ENCODE measurements at places on chromosomes 11 and 22.

DNA sequence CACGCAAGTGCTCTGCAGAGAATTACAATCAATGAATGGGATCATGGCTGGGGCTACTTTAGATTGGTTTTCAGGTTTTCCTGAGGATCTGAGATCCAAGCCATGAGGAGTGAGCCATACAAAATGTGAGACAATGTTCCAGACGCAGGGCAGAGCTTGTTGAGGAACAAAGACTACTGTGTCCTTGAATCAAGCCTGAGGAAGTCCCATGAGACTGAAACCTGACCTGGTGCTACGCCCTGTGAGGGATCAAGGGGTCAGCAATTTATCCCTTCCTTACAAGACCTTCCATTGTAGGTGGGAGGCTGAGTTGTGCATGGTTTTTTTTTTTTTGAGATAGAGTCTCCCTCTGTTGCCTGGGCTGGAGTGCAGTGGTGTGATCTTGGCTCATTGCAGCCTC, 2.1 kb downstream of the INCENP start:
- H3K4me1 ChIP-seq: peaks cover 6% of the 10 kb centered on the region
- DNase-seq: no peak
- peaks cover 4% of the 10 kb centered on the region for H3K36me3 ChIP-seq
- H3K27me3 ChIP-seq: no peaks in the 10 kb centered on the region
- H3K27ac ChIP-seq: no peak overlapping the region

- H3K4me1 ChIP-seq: no peaks in the 10 kb centered on the region
- DNase-seq: no peak
- H3K36me3 ChIP-seq: 0 out of 2 replicates have a peak, but pooled peaks cover 4% of the 10 kb centered on the region
- no peak overlapping the region for H3K27ac ChIP-seq
Measured at GRCh38 chr11:3786781-3787428, 10.4 kb downstream of the NUP98 start.

GRCh38 chr11:119361941-119362725, 15.6 kb upstream of the MFRP start:
- H3K27ac ChIP-seq: no peak overlapping the region
- no peaks in the 10 kb centered on the region for H3K36me3 ChIP-seq

DNA sequence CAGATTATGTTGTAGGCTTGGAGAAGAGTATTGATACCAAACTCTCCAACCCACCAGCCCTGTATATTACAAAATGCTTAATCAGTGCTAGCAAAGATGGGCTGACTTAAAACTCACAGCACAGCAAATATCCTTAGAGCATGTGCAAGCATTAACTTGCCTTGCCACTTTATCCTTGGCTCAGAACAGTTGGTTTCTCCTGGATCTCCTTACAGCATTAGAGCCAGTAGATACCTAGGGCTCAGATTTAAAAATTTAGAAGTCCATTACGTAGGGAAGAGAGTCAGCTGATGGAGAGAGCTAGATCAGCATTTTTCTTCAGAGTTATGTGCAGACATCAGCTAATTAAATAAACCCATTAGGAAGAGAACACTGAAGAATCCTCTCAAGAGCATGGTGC, 198.5 kb upstream of the ZBED5 start:
- no peaks in the 10 kb centered on the region for H3K36me3 ChIP-seq
- no peak overlapping the region for H3K4me3 ChIP-seq
- no peaks in the 10 kb centered on the region for H3K27me3 ChIP-seq
- DNase-seq: no peak

DNA sequence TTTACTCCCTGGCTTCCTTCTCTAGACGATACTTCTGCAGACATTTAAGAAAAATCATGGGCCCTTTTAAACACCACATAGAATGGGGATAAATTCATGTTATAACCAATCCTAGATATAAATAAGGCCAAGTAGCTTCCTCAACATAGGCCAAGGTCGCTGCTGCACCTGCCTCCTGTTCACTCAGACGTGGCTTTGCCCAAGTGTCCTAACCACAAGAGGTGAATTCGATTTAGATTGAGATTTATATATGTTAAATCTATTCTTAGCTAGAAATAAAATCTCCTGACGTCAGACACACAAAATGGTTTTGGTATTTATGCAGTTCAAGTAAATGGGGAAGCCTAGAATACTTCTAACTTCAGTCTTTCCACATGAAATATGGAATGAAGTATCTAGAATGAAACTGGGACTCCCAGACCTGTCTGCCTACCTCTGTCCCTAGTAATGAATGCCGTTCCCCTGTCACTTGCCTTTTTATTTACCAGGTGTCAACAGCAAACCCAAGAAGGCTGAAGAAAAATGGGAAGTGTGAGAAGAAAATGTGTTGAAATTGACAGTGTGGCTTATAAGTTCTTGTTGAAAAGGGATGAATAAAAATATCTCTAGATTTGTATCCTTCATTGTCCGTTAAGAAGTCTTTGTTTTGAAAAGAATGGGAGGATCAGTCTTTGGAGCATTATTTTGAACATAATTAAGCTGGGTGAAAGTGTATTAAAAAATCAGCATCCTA, 131.8 kb downstream of the HIPK3 start:
- H3K27ac ChIP-seq: no peak overlapping the region
- peak overlapping the region; percentile 41 for H3K4me3 ChIP-seq
- no peaks in the 10 kb centered on the region for H3K27me3 ChIP-seq

DNA sequence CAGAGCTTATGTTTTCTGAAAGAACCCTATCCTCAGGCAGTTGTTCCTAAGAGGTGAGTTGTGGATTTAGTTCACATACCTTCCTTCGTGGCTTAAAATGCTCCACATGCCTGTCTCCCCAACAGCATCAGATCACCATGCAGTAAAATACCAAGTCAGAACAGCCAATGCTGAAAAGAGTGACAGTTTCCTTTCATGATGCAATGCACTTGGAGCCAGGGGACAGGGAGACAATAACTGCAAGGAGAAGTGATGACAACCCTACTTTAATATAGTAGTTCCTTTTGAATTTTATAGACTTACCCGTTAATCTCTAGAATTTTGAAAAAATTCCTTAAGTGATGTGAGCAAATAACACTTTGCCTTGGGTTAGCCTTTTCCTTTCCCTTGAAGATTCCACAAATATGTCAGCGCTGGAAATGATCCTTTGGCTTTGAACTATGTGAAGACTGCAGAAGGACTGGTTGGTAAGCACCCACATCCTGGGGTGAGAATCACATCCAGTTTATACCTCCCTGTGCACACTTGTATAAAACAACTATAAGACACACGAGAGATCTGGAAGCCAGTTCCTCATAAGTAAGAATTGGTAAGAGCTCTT, 71.2 kb downstream of the PIWIL4 start:
- DNase-seq: no peak
- no peak overlapping the region for H3K4me3 ChIP-seq

DNA sequence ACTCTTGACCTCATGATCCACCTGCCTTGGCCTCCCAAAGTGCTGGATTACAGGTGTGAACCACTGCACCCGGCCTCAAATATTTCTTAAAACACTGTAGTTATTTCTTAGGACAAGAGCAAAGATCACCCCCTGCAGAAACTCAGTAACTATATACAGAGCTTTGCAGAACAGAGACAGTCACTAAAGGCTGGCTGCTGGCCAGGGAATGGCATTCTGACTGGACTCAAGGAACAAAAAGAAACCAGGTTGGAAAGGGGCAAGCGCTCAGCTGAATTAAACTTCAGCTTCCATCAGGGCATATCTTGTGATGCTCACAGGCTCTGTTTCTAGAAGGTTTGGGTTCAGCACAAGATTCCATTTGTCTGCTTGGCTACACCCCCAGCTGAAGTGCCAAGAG, 95.8 kb downstream of the ADAMTS15 start:
- no peaks in the 10 kb centered on the region for H3K27me3 ChIP-seq
- H3K4me1 ChIP-seq: no peaks in the 10 kb centered on the region
- no peak for DNase-seq
- H3K36me3 ChIP-seq: no peaks in the 10 kb centered on the region
- H3K4me3 ChIP-seq: no peak overlapping the region

GRCh38 chr11:26105762-26106423, 226.0 kb upstream of the ANO3 start:
- H3K4me3 ChIP-seq: no peak overlapping the region
- DNase-seq: peak; percentile 36
- no peaks in the 10 kb centered on the region for H3K27me3 ChIP-seq
- H3K27ac ChIP-seq: peak overlapping the region; percentile 56
- H3K4me1 ChIP-seq: peaks cover 46% of the 10 kb centered on the region

GRCh38 chr22:38021206-38021605, 36.0 kb upstream of the PICK1 start:
- H3K36me3 ChIP-seq: no peaks in the 10 kb centered on the region
- H3K27ac ChIP-seq: no peak overlapping the region
- no peaks in the 10 kb centered on the region for H3K27me3 ChIP-seq
- no peak for DNase-seq
- no peaks in the 10 kb centered on the region for H3K4me1 ChIP-seq
- no peak overlapping the region for H3K4me3 ChIP-seq

DNA sequence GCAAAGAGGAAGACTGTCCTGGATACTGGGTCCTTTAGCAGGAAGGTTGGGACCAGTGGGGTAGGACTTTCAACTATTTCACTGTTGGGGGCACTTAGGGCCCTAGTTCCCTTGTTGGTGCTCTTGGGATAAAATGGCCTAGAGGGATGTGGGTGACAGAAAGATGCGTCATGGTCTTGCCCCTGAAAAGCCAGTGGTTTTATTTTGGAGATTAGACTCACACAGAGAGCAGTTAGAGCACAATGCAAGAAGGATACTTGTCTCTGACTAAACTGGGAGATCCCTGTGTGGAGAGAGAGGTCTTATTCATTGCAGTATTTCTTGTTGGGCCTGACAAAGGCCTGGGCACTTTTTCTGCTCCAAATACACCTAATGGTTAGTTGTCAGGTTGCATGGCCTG, 22.6 kb upstream of the MRGPRX2 start:
- H3K4me3 ChIP-seq: no peak overlapping the region
- DNase-seq: no peak

DNA sequence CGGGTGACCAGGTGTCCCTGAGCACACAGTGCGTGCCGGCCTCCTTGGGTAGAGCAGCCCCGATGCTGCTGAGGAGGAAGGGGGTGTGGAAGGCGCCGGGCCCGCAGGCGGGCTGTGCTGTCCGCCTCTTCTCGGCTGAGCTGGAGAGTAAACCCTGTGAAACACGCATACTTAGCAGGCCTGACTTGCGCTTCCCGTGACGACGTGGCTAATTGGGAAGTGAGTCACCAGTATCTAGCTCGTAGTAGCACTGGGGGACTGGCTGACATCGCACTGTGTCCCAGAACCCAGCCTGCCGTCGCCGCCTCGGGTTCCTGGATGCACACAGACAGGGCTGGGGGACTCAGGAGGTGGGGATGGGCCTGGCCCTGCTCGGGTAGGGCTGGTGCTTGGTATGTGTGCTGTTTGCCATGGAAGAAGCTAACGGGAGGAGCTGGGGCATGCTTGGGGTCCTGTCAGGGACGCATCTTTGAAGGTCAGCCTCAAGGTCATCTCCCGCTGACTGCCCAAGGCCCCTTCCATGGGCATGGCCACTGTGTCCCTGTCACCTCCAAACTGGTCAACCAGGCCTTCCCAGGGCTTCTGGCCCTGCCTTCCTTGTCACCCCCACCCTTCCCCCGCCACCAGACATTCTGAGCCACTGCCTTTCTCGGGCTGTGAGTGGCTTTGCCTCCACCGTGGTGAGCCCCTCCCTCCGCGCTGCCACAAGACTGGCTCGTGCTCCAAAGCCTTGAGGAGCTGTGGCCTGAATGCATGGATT, 1327.0 kb downstream of the BRD1 start:
- no peaks in the 10 kb centered on the region for H3K36me3 ChIP-seq
- H3K27me3 ChIP-seq: no peaks in the 10 kb centered on the region
- no peak overlapping the region for H3K4me3 ChIP-seq
- no peak overlapping the region for H3K27ac ChIP-seq
- no peaks in the 10 kb centered on the region for H3K4me1 ChIP-seq
- DNase-seq: no peak

DNA sequence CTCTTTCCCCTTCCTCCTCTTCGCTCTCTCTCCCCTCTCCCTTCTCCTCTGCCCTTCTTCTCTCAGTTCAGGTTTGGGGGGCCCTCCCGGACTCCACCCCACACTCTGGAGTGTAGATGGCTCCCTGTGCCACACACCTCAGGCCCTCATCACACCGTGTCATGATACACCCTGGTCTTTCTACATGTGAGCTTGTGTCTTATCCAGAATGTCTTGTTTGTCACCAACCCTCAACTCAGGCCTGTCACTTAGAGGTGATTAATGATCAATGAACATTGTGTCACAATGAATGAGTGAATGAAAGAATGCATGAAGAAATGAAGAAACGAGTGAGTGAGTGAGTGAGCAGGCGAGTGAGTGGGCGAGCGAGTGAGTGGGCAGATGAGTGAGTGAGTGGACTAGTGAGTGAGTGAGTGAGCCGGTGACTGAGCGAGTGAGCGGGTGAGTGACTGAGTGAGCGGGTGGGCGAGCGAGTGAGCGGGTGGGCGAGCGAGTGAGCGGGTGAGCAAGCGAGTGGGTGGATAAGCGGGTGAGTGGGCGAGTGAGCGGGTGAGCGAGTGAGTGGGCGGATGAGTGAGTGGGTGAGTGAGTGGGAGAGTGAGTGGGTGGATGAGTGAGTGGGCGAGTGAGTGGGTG, 33.8 kb downstream of the CAPN1 start:
- peaks cover 3% of the 10 kb centered on the region for H3K27me3 ChIP-seq
- no peaks in the 10 kb centered on the region for H3K36me3 ChIP-seq
- H3K4me3 ChIP-seq: no peak overlapping the region
- no peaks in the 10 kb centered on the region for H3K4me1 ChIP-seq
- H3K27ac ChIP-seq: no peak overlapping the region
- no peak for DNase-seq

- no peaks in the 10 kb centered on the region for H3K4me1 ChIP-seq
- no peaks in the 10 kb centered on the region for H3K27me3 ChIP-seq
- DNase-seq: no peak
- H3K27ac ChIP-seq: no peak overlapping the region
- no peak overlapping the region for H3K4me3 ChIP-seq
Measured at GRCh38 chr11:27710536-27710935, 10.3 kb upstream of the BDNF start.

- H3K27me3 ChIP-seq: no peaks in the 10 kb centered on the region
- H3K4me3 ChIP-seq: peak overlapping the region; percentile 61
- H3K27ac ChIP-seq: no peak overlapping the region
- H3K4me1 ChIP-seq: 0 out of 2 replicates have a peak, but pooled peaks cover 4% of the 10 kb centered on the region
Measured at GRCh38 chr11:46981436-46981835, 44.9 kb downstream of the CSTPP1 start.

DNA sequence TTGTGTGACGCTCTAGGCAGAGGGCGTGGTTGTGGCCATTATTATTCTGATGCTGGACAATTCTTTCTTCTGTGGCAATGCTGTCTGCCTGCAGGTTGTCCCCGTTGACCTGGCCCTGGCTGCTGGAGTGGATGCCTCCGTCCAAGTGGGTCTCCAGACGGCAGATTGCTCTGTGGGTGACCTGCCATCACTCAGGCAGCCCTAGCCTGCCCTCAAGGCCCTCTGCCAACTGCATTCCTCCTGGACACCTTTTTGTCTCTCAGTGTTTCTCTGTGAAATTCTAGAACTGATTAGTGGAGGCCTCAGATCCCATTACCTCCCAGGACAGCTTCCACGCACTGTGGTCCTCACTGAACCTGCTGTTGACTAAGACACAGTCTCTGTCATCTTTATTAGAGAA, 86.7 kb downstream of the TBC1D22A start:
- H3K4me1 ChIP-seq: no peaks in the 10 kb centered on the region
- no peaks in the 10 kb centered on the region for H3K27me3 ChIP-seq
- no peak for DNase-seq
- H3K4me3 ChIP-seq: no peak overlapping the region
- H3K36me3 ChIP-seq: no peaks in the 10 kb centered on the region
